ENCODE measurements at places on chromosomes 2 and 18.

DNA sequence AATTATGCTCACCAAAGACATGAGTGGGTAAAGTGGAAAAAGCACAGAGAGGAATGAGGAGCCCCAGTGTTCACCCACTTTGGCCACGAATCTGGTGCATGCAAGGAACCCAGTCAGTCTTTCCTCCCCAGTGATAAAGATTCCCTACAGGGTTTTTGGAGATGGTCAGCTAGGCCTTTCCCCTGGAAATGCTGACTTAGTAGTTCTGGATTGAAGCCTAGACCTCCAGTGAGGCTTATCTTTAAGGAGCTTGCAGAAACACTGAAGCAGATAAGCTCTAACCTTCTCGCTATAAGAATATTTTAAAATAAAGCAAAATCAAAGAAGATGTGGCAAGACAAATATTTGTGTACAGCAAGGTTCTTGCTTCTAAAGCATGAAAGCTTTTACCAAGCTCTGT, 178.3 kb upstream of the CCDC68 start:
- DNase-seq, result no peak

DNA sequence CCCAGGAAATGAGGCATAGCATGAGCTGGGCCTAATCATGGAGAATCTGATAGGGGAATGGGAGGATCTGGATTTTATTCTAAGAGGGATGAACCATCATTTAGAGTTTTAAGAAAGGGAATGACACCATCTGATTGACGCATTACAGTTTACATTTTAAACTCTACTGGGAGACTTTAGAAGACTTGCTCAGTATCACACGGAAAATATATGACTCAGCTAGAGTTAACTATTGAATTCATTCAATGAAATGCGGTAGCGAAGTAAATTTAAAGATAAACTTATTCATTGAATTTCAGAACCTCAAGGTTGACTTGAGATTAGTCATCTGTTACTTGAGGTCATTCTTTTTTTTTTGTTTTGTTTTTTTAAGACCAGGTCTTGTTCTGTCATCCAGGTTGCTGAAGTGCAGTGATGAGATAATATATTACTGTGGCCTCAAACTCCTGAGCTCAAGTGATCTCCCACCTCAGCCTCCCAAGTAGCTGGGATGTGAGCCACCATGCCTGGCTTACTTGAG, 25.0 kb downstream of the MC4R start:
- no peak for DNase-seq

DNA sequence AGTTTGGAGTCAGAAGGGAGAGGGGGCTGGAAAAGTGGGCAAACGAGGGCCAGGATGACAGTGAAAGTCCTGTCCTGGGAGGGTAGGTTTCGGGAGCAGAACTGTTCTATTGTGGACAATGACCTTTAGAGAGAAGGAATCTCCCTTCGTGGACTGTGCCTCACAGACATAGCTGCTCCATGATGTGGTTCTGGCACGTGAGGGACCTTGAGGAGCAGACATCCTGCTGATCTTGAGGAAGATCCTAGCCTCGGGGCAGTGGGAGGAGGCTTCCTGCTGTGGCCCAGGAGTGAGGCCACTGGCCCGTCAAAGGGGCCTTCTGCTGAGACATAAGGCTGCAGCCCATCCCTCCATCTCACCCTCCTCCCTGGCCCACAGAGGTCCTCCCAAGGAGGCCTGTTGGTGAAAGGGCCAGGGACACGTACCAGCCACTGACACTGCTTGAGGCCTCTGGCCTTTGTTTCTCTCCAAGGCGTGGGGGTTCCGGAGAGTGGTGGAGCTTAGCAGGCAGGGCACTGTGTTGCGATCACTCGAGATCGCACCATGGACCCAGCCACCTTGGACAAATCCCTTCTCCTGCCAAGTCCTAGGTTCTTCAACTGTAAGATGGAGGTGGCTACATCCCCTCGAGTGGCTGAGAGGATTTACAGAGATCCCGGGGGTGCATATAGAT, 167.2 kb downstream of the CELF4 start:
- DNase-seq, result no peak

DNA sequence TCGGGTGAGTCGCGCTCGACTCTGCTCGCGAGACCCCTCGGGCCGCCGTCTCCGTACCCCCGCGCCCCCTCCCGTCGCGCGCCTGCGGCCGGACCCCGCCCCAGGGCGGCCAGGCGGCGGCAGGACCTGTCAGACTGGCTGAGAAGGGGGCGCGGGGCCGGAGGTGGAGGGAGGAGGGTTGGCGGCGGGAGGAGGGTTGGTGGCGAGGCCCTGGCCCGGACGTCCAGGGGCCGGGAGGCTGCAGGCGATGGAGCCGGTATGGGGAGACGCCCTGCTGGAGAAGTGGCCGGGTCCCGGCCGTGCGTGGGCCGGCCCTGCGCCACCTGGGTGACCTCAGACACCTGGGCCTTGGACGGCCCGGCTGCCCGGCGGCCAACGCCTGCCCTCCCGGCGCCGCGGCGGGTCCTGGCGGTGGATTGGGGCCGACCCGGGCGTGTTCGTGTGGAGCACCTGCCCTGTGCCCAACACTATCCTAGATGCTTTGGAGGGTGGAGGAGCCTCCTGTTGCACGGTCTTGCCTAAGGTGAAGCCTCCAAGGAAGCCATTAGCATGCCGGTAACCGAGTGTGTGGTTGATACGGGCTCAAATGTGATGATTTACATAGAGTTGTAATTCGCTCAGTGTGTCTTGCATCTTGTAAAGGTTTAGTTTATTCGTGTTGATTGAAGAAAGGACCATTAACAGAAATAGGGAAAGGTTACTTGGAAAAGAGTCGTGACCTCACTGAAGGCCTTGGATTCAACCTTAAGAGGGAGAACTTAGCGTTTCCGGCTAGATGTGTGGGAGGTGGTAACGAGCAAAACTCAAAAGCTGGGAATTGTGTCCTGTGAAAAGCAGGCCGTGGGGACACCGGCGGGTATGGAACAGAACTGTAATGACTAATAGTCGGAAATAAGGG, 550 bp downstream of the MYL12B start:
- DNase-seq, result no peak

DNA sequence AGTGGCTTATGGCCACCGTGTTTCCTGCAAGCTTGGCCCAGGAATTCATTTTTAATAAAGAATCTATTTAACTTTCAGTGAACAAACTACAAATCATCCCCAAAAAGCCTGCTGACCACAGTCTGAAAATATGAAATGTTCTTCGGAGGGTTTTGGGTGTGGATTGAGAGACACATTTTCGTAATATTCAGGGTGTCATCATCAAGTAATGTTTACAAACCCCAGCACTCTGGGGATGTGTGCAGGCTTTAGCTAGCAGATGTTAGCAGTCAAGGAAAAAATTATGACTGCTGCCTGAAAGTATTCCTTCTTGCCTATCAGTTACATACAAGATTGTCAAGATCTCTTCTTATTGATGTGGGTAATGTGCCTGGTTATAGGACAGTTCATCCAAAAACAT, 143.9 kb upstream of the FN1 start:
- DNase-seq, result no peak

DNA sequence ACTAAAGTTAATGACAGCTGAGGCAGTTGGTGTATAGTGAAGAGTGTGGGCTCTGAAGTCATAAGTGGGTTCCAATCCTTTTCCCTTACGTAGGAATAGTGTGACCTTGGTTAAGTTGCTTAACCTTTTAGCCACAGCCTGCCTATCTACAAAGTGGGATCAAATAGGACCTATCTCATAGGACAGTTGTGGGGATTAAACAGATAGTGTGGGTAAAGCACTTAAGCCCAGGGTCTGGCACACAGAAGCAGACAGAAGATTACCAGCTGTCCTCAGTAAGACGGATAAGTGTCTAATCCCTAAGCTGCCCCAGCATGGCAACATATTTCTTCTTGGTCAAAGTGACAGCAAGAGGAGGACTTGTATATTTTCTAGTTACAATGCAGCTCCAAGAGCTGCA, 28.2 kb downstream of the UBE2F start:
- no peak for DNase-seq

GRCh38 chr2:179909845-179910734, 48.7 kb upstream of the ZNF385B start:
- DNase-seq, result no peak

DNA sequence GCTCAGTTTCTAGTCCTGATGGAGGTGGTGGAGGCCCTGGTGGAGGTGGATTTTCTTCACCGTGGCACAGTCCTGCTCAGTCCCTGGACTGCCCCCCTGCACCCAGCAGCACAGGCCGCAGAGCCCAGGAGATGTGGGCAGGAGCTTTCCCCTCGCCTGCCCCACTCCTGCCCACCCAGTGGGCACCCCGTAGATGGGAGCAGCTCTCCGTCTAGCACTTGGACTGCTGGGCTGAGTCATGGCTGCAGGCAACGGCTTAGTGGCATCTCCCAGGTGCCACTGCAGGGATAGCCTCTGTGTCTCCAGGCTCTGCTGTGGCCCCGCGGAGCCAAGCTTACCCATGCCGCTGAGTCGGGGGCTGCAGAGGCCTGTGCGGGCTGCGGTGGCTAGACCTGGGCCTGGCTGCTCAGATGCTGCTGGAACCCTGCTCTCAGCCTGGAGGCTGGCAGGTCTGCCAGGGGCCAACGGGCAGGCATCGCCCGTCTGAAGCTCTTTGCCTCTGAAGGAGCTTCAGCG, 92.3 kb upstream of the CTDP1 start:
- no peak for DNase-seq
